ENCODE measurements at places on chromosomes 4 and X.
A peak's percentile ranks its signal among the peaks of the same experiment; 100 is the strongest.

DNA sequence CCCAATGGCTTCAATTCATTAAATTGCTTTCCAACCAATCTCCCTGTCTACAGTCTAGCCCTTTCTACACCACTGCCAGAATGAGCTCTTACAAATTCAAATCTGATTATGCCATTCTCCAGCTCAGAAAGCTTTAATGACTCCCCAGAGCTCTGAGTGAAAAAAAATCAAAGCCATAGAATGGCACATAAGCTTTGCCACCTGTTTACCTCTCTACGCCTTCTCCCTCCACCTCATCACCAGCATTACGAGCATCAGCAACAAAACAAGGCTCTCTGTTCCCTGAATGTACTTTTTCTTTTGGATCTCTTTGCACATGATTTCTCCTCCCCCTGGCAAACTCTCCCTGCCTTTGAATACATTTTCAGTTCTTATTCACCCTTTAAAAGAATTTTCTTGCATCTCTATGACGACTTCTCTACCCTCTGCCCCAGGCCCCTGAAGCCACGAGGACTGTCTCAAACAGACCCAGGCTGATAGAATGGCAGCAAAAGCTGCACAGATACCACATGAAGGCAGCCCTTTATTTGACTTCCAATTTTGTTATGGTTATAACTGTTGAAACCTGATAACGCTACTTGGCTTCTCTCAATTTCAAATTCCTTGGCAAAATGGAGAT is 516.0 kb downstream of the PCDH7 start:
- peak; percentile 57 for DNase-seq

GRCh38 chrX:136967966-136968365 is 65.8 kb downstream of the GPR101 start:
- DNase-seq, result no peak

GRCh38 chr4:73741031-73741749 is 821 bp downstream of the CXCL8 start:
- no peak for DNase-seq

GRCh38 chr4:112288455-112288854 is 2.8 kb upstream of the TIFA start:
- DNase-seq, result no peak

- DNase-seq, result no peak
Observed at GRCh38 chrX:105723966-105724735, 98.2 kb upstream of the NRK start.

DNA sequence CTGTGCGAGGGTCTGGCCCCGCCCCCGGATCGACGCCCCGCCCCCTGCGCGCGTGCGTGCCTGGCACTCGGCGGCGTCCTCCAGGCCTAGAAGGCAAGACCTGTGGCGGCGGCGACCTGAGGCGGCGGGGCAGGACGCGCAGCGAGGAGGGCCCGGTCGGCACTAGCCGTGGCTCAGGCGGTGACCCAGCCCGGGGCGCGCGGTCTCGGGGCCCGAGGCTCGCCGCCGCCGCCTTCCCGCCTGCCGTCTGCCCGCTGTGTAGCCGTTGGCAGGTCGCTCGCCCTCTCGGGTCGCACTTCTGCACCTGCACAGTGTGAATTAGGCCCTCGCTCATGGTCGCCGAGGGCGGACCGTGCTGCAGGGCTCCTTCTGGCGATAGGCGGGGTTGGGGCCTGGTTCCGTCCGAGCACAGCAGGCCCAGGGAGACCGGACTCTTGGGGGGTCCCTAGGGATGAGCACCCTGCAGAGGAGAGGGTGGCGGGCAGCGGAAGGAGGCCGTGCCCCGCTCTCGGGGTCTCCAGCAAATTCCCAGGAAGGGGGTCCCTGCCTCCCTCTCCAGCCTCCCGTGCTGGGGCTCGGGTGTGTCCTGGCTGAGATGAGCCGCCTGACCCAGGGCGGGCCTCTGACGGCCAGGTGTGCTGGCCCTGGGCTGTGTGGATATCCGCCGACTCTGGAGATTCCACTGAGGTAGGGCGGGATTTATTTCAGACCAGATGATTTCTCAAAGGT is 557 bp upstream of the FAM53A start:
- no peak for DNase-seq

GRCh38 chr4:141926406-141926805 is 290.0 kb downstream of the IL15 start:
- DNase-seq, result no peak

- DNase-seq, result no peak
Observed at GRCh38 chr4:18931643-18932377, 910.3 kb upstream of the LCORL start.

GRCh38 chr4:75686346-75686745 is 13.1 kb upstream of the G3BP2 start:
- no peak for DNase-seq

GRCh38 chr4:138749303-138749702 is 266.3 kb upstream of the NOCT start:
- DNase-seq, result peak; percentile 48

DNA sequence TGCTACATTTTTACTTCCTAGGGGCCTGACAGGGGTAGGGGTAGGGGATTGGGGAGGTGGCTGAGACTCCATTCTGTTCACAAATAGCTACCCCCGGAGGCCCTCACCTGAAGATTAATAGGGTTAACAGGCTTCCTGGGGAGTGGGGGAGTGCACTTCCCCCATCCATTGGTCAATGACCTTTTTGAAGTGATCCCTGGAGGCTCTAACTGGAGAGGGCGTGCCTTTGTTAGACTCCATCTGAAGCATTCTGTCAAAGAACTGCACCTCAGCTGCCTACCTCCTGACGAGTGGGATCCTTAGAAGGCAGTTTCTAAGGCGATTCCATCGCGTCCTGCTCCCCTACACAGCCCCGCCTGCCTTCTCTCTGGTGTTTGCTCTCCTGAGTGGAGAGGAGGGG is 10.0 kb upstream of the MTM1 start:
- no peak for DNase-seq

GRCh38 chrX:19343085-19343534 is 617 bp upstream of the PDHA1 start:
- DNase-seq, result no peak

DNA sequence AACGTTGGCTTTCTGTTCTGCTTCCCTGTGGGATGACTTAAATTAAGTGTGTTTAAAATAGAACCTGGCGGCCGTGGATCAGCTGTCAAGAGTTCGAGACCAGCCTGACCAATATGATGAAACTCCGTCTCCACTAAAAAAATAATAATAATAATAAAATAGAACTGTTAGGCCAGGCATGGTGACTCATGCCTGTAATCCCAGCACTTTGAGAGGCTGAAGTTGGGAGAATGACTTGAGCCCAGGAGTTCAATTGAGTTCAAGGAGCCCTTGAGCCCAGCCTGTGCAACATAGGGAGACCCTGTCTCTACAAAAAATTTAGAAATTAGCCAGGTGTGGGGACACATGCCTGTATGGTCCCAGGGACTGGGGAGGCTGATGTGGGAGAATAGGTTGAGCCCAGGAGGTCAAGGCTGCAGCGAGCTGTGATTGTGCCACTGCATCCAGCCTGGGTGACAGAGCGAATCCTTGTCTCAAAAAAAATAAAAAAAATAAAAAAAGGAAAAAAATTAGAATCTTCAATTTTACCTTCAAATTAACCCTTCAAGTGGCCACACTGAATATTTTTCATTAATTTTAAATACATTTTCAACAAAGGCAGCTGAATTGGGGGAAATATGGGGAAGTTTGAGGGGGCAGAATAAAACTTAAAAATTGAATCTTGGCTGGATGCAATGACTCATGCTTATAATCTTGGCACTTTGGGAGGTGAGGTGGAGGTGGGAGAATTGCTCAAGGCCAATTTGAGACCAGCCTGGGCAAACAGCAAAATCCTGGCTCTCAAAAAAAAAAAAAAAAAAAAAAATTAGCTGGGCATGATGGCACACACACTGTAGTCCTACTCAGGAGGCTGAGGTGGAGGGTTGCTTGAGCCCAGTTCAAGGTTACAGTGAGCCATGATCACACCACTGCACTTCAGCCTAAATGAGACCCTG is 31.8 kb upstream of the HSD17B13 start:
- no peak for DNase-seq

- no peak for DNase-seq
Observed at GRCh38 chrX:110462957-110463356, 104.3 kb downstream of the RTL9 start.

- DNase-seq, result no peak
Observed at GRCh38 chr4:10212400-10212799, 95.8 kb upstream of the WDR1 start.

GRCh38 chr4:42362591-42362990 is 34.7 kb upstream of the SHISA3 start:
- no peak for DNase-seq

- no peak for DNase-seq
Observed at GRCh38 chr4:8699063-8699385, 106.5 kb downstream of the CPZ start.

GRCh38 chrX:110853610-110854009 is 58.0 kb upstream of the CHRDL1 start:
- DNase-seq, result peak; percentile 52

DNA sequence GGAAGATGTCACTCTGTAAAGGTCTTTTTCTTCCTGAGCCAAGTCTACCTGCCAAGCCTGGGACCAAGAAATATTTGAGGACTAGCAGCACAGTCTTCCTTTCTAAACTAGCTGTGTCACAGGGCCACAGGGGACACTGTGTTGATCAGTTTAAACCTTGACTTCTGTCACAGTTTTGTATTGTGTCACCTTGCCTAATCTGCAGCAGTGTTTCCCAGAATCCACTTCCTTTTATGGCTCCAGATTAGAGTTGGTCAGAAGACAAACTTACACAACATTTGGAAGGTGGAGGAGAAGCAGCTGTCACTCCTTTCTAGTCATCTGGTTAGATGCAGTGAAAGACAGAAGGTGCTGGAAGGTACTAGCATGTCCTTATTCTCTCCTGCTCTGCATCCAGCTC is 143.1 kb upstream of the BCOR start:
- no peak for DNase-seq

DNA sequence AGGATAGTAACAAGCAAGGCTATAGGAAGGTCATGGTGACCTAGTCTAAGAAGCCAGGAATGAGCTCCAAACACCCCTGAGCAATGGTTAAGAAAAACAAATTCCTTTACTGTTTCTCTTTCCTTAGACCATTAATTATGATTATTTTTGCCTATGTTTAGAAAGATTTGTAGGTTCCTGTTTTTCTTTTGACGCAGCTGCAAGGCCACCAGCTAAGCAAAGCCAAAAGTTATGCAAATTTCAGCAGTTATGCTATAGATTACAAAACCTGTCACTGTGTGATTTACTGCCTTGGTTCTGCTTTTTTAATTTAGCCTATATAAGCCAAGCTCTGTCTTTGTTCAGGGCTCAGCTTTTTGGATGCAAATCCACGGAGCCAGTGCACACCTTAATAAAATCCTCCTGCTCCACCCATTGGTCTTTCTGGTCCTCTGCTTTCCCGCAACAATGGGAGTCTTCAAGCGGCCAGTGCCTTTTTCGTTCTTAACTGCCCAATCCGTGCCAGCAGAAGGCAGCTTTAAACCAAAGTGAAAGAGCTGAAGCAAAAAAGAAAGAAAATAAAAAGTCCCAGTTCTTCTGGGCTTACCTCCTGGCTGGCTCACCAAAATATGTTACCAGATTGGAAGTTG is 1.4 kb upstream of the CEP135 start:
- DNase-seq, result peak; percentile 2

DNA sequence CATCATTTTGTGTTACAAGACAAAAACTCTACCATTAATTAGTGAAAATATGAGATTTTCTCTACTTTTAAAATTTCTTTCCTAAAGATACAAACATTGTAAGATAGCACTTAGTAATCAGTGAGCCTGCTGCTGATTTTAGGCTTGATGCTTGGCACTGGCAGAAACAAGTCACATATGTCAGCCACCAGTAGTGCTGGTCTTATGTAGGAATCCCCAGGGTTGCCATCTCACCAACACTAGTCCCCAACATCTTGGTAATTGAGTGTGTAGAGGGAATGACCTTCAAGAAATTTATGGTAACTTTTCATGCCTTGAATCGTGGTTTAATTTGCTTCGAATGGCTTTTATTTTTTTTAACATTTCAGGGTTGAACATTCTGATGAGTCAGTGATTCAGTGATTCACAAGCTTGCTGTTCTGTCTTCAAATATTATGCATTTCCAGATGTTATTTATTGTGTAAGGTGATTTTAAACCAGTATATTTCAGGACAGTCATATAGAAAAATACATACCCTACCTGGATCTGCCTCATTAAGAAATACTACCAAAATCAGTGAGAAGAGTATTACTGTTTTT is 11.9 kb downstream of the EXOC1 start:
- DNase-seq, result no peak

- peak; percentile 12 for DNase-seq
Observed at GRCh38 chr4:175671491-175671934, 140.6 kb downstream of the GPM6A start.

DNA sequence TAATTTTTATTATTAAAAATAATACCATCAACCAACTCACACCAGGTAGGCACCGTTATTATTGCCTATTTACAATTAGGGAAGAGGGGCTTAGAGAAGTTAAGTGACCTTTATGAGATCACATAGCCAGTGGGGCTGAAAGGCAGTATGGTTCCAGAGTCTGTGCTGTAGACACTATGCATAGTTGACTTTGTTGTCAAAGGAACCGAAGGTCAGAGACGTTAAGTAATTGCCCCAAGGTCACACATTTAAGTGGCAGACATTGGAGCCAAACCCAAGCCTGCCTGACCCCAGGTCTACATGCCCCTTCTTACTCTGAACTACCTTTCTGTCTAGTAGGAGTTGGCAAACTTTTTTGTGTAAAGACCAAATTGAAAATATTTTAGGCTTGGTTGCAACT is 36.4 kb downstream of the RHOH start:
- DNase-seq, result no peak

- peak; percentile 17 for DNase-seq
Observed at GRCh38 chrX:139596068-139596467, 65.5 kb downstream of the F9 start.

DNA sequence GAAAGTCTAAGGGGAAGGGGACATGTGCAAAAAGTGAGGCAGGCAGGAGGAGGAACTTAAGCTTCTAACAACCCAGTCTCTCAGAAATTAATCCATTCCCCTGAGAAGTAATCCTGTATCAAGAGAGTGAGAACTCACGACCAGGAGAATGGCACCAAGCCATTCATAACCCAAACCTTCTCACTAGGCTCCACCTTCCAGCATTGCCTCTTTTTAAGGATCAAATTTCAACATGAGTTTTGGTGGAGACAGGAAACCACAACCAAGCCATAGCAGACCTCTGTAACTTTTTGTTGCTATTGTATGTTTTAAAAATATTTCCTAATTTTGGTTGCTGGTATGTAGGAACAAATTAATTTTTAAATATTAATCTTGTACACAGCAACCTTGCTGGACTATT is 32.8 kb downstream of the PASD1 start:
- DNase-seq, result peak; percentile 3

- DNase-seq, result no peak
Observed at GRCh38 chr4:6021831-6022606, 3.8 kb upstream of the C4orf50 start.
